ENCODE measurements at places on chromosomes 2 and 18.

GRCh38 chr2:16091576-16092282, 151.4 kb downstream of the MYCN start:
- no peak for DNase-seq

- DNase-seq: no peak
Observed at GRCh38 chr2:29879456-29879855, 41.9 kb downstream of the ALK start.

DNA sequence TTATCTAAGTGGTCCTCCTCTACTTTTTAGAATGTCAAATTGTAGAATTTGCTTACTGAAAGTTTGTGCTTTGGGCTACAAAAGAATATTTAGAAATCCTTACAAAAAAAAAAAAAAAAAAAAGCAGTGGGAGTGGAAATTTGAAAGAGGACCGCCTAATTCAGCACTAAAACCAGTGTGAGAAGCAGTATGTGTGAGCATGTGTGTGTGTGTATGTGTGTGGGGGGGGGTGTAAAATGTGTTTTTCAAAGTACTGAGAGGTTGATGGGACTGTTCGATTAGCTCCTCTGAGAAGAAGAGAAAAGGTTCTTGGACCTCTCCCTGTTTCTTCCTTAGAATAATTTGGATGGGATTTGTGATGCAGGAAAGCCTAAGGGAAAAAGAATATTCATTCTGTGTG, at the start of gene VIT:
Gene VIT, plus strand, starts transcription at position 175 of the 400 bp plus-strand sequence. CDS start 19,664 bp downstream, outside the sequence.
- DNase-seq: no peak

DNA sequence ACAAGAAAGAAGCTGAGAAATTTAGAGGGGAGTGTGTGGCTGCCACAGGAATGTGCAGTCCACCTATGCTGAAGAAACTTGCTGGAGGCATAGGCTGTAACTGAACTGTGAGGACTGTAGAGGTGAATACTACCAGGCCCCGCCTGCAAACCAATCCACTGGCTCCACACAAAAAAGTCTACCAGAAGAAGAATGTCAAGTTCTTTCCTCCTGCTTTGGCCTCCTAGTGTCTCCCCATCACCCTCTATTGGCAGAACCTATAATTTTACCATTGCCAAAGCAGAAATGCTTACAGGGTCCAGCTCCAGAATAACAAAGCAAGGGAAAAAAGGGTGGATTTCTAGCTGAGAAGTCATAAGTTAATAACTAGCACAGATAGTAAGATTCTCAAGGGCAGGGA, 5.9 kb upstream of the ATP5MC3 start:
- no peak for DNase-seq

GRCh38 chr2:181058378-181059269, 78.2 kb downstream of the UBE2E3 start:
- DNase-seq: no peak

All from activated T-helper 1 cell treated with anti-CD3 and anti-CD28 coated beads, Interleukin-2, amount 50 U/mL, for 16 hours (primary cell).